Right kidney (tissue), 9 donors: ENCODE measurements at places on chromosomes 2 and 18.

DNA sequence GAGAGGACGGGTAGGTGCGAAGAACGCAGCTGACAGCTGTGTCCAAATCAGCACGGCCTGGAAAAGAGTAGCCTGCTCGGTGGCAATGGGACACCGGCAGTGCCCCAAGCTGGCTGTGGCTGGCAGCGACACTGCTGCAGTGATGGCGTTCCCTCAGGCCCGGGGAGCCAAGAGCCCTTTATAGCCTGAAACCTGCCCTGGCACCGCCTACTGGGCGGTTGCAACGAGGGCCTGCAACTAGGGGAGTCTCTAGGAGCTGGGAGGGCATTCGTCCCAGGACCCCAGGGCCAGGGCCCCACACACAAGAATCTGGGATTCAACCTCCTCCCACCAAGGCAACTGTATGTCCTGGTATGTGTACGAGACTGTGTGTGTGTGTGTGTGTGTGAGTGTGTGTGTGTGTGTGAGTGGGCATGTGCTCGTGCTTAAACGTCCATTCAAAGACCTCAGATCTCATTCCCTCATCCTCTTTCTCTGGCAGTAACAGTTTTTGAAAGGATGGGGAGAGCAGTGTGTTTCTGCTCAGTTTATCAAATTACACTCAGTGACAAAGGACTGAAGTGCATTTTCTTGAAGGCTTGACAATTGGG is 6.8 kb upstream of the CYP26B1 start:
- no peak for DNase-seq

- DNase-seq: no peak
Measured at GRCh38 chr2:95261602-95262001, 12.6 kb upstream of the PROM2 start.

DNA sequence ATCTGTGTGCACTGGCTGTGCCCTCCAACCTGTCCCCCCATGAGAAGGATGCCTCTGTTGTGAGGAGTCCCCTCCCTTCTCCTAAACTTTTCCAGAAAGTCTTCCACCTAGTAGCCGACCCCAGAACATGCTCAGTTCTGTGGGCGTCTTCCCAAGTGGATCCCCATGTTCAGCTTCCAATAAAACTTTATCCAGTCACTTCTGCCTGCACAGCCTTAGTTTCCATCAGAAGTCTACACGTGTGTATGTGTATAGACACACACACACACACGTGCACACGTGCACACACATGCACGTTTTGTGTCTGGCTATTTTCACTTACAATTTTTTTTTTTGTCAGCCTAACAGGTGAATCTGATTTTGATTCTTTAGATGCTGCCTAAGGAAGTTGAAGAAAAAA is 115.1 kb downstream of the RTP5 start:
- DNase-seq: no peak

DNA sequence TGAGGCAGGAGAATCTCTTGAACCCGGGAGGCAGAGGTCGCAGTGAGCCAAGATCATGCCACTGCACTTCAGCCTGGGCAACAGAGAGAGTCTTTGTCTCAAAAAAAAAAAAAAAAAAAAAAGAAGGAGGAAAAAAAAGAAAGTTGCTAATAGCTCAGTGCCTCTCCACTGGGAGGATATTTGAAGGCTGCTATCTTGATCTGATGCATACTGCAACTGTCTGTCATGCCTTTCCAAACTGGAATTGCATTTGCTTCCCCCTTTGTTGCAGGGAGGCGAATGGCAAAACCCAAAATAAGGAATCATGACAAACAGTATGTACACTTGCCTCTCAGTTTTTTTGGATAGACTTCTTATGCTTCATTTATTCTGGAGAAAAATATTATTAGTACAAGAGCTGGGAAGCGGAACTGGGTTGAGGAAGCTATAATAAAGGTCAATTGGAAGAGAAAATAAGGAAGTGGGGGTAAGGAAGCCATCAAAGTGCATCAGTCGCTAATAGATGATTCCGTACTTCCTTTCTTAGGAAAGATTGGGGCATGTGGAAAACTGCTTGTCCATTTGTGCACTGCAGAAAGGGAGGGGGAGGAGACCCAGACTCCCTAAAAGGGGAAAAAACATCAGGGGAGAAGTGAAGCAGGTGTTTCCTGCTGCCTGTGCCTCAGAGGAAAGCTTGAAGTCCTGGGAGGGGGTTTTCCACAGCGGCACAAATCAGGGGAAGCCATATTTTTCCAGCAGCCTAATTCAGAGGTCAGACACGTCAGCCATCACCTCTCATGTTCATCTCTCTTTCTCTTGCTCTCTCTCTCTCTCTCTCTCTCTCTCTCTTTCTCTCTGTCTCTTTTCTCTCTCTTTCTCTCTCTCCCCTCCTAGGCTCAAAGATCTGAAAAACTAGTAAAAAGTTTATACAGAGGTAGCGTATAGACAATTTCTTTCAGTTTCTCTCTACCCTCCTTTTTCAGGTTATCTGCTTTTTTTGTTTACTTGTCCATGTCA is 301.4 kb upstream of the TNP1 start:
- peak; percentile 24 for DNase-seq

DNA sequence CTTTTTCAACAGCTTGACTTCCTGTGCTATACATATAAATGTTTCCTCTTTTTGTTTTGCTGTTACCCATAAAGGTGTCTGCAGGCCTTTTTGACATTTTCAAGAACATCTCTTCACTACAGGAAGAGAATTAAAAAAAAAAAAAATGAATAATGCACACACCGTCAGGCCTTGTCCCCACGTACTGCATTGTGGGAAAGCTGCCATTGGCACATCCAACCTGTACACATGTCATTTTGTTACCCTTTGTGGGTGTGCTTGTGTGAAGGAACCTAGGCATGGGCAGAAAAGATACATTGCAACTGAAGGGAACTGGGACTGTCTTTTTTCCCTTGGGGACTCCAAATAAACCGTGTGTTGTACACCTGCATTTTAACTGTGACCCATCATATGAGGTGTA is 16.8 kb upstream of the TMEM37 start:
- no peak for DNase-seq

DNA sequence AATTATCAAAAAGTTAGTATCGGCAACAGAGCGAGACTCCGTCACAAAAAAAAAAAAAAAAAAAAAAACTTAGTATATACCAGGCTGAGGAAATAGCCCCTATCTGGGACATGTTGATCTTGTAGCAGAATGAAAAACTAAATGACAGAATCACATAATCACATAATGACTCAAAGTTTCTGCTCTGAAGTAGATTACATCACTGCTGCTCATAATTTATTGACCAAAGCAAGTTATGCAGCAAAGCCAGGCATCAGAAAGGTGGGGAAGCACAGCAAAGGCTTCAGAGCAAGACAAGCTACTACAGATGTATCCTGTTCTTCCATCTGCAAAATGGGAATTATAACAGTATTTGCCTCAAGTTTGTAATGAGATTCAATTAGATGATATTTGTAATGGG is 68.1 kb downstream of the BOD1L2 start:
- DNase-seq: no peak

- no peak for DNase-seq
Measured at GRCh38 chr2:48449073-48449840, 80.7 kb upstream of the STON1 start.

GRCh38 chr2:157995117-157995516 is 106.6 kb upstream of the UPP2 start:
- DNase-seq: no peak

- no peak for DNase-seq
Measured at GRCh38 chr18:28256166-28256565, 79.2 kb upstream of the CDH2 start.

- DNase-seq: no peak
Measured at GRCh38 chr2:71859211-71859847, 288.3 kb downstream of the CYP26B1 start.

DNA sequence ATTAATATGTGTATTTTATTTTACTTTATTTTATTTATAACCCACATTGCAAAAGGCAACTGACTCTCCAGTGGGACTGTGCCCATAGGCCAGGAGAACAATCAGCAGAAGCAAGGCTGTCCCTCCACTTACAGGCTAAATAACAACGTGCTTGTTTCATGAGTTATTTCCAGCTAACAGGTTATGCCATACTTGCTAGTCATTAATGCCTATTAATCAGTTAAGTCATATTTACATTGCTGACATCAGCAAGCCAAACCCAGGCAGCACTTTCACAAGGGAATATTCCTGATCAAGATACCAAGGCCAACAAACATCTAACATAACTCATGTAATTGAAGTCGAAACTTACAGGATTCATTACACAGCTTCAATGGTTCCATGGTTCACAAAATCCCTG is 92.1 kb downstream of the EN1 start:
- no peak for DNase-seq

- no peak for DNase-seq
Measured at GRCh38 chr2:138327967-138328366, 173.6 kb upstream of the SPOPL start.

DNA sequence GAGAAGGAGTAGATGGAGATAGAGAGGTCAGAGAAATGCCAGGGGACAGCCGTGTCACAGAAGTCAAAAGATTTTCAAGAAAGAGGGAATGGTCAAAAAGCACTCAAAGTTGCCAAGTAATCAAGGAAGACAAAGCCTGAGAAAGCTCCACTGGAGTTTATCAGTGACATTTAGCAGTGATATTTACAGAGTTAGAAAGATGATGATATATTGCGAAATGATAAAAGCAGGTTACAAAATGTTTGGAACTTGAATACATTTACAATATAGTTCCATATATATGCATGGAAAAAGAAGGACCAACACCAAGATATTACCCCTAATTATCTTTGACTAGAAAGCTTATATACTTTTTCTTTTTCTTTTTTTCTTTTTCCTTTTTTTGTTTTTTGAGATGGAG is 20.4 kb downstream of the ZNF2 start:
- DNase-seq: no peak

DNA sequence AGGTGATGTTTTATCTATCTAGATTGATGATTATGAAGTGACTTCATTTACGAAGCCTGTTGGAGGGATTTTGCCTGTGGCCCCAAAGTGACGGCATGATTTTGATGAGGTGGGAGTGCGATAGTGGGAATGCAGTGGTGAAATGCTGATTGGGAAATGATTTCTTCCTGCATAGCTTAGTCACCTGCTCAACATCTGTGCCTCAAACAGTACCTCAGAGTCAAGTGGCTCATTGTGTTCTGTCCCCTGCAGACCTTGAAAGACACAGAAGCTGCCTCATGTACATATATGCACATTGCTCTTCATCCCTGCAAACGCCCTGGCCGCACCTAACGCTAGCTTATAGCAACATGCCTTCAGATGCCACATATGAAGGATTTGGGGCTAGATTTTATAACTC is 201.2 kb downstream of the TPGS2 start:
- no peak for DNase-seq

DNA sequence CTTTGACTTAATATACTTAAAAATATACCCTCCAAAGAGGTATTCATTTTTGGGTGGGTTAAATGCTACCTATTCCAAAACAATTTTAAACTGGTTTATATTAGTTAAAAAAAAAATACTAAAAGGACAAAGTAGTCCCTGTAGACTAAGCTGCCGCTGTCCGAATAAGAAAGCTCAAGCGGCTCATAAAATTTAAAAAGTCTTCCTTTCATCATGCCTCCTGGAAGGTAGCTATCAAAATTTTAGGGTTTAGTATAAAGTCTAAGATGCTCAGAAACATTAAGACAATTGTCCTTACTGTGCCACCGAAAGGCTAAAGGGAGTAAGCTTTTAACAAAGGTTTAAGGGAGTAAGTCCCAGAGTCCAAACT is 440 bp upstream of the UGGT1 start:
- DNase-seq: no peak

DNA sequence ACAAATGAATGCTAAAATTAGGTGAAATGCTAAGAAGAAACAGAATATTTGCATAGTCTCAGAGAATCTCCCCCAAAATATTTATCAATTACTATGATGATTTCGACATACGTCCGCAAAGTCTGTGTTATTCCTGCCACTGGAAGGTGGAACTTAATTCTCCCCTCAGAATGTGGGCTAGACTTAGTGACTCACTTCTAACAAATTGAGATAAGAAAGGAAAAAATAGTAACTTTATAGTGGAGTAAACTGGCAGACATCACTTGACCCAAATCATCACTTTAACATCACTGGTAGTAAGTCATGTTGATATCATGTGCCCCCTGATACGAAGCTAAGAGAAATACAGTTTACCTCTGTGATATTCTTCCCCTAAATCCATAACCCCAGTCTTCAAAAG is 23.5 kb downstream of the HADHB start:
- DNase-seq: no peak

GRCh38 chr2:11720752-11721151 is 25.7 kb upstream of the LPIN1 start:
- no peak for DNase-seq

GRCh38 chr2:200821686-200822245 is 10.1 kb downstream of the BZW1 start:
- no peak for DNase-seq

GRCh38 chr18:28494151-28494550 is 317.2 kb upstream of the CDH2 start:
- no peak for DNase-seq

GRCh38 chr2:102147935-102148334 is 5.4 kb downstream of the IL1R1 start:
- no peak for DNase-seq

GRCh38 chr2:152335016-152335725 is at the start of gene FMNL2:
Gene FMNL2, plus strand, starts transcription at chr2:152335174.
- peak; percentile 94 for DNase-seq

- no peak for DNase-seq
Measured at GRCh38 chr18:34951625-34952379, 89.4 kb upstream of the MAPRE2 start.

- DNase-seq: no peak
Measured at GRCh38 chr2:160379399-160379798, 114.2 kb downstream of the RBMS1 start.

- DNase-seq: no peak
Measured at GRCh38 chr2:79920512-79921076, 384.0 kb downstream of the LRRTM1 start.

DNA sequence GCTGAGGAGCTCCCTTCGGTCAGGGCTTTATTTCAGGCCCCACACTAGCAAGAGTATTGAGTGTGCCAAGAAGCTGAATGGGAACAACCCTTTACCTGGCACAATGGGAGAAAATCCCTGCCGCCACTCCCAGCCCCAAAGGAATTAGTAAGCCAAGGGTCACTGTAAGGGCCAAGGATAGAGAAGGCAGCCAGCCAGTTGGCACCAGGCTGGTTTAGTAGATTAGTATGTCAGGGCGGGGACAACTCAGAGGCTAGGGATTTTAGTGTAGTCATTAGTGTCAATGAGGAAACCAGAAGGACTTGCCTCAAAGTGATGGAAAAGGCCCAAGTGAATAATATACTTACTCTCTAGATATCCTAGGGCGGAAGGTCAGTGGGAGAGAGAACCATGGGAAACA is 34.9 kb upstream of the CYP26B1 start:
- DNase-seq: no peak

DNA sequence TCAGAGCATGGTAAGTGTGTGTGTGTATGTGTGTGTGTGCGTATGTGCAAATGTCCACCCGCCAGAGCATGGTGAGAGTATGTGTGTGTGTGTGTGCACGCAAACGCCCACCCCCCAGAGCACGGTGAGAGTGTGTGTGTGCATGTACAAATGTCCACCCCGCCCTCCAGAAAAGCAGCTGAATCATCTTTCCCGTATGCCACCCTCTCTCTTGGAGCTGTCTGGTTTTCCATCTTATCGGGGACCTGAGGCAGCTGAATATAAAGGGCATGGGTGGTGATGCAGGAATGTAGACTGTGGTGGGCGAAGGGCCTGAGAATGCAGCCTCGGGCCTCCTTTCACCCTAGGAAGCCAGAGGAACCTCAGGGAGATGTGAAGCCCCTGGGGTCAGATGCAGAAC is 66.9 kb downstream of the COPS7B start:
- no peak for DNase-seq

GRCh38 chr2:16330571-16330970 is 335.1 kb downstream of the CYRIA start:
- DNase-seq: no peak
